ENCODE measurements at places on chromosomes 1 and 21.

GRCh38 chr1:184237588-184237987 is 149.2 kb upstream of the C1orf21 start:
- no peak for DNase-seq

DNA sequence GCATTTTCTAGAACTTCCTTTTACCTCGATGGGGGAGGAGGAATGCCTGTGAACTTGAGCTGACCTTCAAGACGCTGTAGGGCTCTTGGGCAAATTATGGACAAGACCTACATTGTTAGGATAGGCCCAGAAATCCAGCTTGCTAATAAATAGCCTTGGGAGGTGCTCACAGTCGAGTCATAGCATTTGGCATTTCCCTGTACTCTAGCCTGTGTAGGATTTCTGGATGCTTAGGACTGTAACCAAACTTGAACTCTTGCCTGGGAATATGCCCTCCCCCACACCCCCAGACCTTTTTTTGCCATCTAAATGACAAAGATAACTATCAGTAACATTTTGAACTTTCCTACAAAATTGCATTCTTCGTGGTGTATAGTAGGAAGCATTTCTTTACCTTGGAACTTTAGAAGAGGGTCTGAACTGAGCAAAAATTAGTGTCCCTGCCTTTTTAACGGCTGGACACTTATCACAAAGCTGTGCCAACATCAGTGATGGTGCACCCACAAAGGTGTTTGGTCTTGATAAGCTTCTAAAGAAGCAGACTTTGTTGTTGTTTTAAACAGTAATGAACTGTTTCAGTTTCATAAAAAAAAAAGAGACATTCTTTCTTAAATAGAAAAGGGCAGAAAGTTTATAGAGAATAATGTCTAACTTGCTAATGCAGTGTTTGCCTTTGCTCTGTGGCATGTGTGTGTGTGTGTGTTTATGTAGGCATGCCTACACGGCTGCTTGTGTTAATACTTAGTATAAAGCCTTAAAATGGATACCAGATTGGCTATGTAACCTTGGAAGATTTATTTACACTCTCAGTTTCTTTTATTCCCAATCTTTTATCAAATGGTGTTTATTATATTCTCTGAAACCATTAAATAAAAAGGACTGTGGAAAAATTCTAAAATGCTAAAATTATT is 88.2 kb downstream of the NFIA start:
- no peak for DNase-seq

GRCh38 chr1:214791961-214792360 is 189.0 kb downstream of the CENPF start:
- DNase-seq: no peak

- DNase-seq: no peak
Measured at GRCh38 chr1:151165281-151165737, 393 bp downstream of the LYSMD1 start.

DNA sequence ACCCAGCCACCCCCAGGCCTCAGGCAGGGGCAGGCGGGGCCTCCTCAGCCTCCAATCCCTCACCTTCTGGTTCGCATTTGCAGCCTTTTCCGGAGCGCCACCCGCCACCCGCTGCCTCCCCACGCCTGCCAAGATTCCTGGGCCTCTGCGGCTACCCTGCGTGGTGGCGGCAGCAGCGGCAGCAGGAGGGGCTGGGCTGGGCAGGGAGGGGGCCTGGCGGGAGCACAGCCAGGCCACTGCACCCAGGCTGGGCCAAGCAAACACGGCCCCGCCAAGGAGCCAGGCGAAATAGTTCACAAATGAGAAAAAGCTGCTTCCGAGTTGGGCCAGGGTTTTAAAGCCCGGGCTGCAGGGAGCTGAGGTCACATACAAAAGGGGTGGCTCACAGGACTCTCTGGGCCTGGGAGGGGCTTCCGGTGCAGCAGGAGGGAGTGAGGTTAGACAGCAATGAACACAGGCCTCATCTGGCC is 9.8 kb downstream of the COL8A2 start:
- no peak for DNase-seq

DNA sequence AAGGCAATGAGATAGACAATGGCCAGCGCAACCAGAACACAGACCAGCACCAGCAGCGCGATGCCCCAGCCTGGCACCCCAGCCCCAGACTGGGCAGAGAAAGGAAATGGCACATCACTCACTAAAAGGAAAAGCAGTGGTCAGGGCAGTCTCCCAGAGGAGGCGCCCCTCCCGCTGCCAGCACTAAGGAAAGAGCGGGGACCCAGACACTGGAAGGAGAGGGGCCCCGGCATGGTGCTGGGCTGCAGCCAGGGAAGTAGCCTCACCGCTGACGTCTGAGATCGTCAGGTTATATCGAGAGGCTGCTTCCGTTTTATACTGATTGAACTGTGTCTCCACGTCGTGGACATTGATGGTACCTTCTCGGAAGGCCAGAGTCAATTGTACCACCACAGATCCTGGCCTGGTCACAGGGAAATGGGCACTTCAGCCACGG is 13.8 kb downstream of the TRIM46 start:
- no peak for DNase-seq

DNA sequence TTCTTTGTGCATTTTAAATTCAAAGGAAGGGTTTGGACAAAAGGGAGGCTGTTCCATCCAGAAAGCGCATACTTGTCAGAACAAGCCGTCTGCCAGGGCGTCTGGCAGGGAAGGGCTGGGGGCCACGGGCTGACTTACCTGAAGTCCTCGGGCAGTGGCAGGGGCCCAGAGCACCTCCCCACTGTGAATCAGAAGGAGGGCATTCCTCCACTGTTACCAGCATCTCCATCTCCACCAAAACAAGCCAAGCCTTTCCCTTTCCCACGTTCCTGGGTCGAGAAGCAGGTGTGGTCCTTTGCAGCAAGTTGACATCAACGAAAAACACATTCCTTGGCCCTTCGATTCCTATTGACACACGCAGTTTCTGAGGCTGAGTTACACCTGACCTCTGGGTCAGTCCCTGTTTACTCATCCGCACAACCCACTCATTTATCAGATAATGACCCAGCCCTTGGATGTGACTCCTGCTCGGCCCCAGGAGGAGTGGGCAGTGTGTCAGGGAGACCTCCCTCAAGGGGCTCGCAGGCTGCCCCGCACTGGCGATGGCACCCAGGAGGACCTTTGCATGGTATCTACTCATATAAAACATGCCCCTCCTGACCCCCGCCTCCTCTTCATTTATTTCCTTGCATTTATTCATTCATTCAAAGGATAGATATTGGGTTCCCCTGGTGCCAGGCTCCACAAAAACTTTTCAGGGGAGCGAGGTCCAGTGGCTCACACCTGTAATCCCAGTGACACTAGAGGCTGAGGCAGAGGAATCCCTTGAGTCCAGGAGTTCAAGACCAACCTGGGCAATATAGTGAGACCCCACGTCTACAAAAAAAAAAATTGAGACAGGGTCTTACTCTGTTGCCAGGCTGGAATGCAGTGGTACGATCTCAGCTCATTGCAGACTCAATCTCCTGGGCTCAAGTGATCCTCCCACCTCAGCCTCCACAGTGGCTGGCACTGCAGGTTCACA is 60.2 kb downstream of the TOMM20 start:
- DNase-seq: no peak

DNA sequence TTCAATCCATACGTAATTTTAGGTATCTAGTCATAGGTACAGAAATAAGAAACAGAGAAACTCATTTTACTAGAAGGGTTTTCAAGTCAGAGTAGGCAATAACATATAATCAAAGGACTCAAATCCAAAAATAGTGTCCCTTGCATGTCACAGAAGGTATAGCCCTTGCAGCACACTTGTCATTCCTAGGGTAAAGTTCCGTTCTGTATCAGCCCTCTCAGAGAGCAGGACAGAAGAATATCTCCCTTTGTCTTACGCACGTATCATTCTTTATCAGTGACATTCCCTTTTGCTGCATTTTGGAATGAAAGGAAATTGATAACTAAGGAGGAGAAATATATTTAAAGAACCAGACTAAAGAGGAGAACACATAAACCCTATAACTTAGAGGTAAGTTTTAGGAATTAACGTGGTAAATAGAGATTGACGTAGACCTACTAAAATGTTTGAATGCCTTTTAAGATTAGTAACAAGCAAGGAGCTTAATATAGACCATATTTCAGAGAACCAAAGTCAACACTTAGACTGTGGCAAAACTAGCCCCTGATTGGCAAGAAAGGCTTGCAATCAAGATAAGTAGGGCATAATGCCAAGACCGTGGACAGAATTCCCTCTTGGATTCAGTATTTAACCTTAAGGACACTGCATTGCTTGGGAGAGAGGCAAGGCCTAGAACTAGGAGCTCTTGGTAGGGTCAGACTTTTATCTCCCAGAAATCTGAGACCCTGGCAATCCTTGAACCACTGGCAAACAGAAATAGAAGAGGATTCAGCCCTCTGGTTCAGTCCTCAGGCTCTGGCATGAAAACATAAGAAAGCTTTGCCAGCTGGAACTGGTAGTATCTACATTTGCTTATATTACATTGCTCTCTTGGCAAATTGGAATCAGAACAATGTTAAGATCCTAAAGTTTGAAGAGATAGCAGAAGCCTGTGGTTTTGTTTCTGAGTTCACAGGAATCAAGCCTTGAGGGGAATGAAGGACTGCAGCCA is 232.1 kb downstream of the ASTN1 start:
- no peak for DNase-seq
